ENCODE measurements at places on chromosomes 13 and 19. TPM values are rescaled to one million over a fixed set of nuclear protein-coding genes. Genes with fewer than 3 reads are reported as not detected.

- no peak for DNase-seq
Measured at GRCh38 chr19:16207063-16207462, 9.4 kb downstream of the AP1M1 start.

Gene SLC10A2
- total RNA-seq = not detected

- no peak for DNase-seq
Measured at GRCh38 chr13:36158611-36159010, 27.4 kb upstream of the DCLK1 start.

DNA sequence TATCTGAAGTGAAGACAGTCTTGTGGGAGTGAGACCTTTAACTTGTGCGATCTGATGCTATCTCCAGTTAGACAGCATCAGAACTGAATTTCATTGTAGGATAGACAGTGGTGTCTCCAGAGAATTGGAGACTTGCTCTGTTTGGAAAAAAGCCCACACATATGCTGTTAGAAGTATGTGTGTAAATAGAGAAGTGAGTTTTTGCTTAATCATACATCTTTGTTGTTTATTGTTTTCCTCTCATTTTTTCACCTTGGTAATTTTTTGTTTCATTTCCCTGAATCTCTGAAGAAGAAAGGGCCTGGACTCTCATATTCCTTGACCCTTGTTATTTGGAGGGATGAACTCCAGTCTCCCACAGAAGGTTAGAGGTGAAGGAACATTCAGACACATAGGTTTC is 21.8 kb downstream of the FPR3 start:
- DNase-seq = no peak

GRCh38 chr13:32179708-32180107 is 135.5 kb downstream of the ZAR1L start:
- DNase-seq = no peak

DNA sequence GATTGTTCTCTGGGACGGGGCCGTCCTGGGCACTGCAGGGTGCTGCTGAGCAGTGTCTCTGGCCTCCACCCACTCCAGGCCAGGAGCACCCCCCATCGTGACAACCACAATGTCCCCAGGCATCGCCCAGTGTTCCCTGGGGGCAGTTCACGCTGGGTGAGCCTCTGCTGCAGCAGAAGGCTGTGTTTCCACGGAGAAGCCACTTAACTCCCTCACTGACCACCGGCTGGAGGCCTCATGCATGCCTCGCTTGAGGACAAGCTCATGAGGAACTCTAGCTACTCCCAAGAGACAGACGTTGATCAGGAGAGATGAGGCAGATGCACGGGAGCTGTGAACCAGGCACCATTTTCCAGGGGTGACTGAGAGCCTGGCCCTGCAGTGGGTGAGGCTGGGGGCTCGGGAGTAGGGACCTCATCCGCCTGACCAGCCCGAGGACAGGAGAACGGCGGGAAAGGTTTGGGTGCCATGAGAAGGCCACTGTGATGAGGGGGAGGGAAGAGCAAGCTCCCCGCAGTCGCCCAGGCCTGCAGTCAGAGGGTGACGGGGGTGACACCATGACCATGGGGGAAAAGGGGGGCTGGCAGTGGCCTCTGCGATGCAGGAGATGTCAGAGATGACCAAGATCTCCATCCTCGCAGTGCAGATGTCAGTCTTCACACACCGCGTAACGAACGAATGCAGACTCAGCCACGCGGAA is 5.1 kb downstream of the SLC39A3 start:
- no peak for DNase-seq

DNA sequence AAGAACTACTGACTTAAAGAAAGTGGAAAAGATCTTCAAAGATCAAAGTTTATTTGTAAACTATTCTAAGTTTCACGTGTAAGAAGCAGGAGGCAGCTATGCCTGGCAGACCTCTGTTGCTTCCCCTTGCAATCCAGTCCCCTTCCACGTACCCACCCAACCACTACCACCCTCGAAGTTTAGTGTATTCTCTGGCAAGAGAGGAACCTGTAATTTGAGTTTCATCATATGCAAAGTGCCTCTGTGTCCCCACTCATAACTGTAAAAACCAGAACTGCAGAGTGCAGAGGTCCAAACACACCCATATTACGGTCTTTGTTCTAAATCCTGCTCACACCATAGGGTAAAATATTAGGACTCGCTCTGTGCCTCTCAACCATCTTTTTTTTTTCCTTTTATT is 75.8 kb upstream of the FRY start:
- DNase-seq = no peak

DNA sequence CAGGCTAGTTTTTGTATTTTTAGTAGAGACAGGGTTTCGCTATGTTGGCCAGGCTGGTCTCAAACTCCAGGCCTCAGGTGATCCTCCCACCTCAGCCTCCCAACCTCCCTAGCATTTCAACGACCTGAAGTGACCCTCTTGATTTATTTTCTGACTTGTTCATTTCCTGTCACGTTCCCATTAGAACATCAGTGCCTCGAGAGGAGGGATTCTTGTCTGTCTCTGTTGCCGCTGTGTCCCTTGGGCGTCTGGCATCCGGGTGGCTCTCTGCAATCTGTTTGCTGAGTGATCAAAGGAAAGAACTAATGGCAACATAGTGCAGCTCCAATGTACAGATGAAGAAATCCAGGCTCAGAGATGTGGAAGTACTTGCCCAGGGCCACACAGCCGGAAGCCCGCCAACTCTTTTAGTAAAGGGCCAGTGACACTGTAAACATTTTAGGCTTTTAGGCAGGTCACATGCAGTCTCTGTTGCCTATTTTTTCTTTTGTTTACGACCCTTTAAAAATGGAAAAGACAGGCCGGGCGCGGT is 47.5 kb downstream of the NFIC start:
- DNase-seq = no peak

DNA sequence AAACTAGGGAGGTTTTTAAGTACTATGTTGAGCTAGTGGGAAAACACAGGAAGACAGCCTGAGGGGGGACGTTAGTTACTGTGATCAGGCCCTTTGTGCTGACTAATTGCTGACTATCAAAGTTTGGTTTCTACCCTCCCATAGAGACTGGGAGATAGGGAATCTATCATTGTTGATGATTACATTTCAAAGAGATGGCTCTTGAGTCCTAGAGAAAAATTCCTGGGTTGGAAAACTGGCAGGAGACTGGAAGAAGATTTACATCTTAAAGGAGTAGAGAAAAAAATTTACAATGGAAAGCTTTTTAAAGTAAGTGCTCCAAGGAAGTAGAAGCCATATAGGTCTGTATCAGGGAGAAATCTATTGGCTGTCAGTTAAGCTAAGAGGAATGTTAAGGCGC is 522.0 kb upstream of the KLHL1 start:
- DNase-seq = no peak

DNA sequence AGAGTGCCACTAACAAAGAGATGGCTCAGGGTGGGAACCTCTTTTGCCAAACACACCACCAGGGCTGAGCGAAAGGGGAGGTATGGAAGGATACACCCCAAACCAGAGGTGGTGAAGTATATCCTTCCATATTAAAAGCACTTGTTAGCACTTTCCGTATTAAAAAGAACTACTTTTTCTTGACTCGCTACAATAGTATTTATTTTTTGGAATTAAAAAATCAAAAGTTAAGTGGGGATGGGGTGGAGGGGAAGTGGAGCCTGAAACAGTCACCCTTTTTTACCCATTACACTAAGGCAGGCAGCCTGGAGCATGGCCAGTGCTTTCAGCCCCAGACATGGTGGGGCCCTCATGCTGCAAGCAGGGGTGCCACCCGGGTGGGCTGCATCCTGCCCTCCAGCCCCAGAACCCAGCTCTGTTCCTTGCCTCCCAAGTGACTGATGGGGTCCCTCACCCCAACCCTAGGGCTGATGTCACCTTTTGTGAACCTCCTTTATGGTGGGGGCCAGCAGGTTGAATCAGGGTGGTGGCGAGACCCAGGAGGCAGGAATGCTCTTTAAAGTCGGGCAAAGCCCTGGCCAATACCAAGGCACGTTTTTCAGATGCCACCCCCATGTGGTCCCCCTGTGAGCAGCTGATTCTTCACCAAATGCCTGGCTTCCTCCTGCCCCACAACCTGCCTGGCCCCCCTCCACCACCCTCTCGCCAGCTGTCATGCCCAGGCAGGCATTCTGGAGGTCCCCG is 31.0 kb downstream of the LYL1 start:
- DNase-seq = no peak

Gene PRTN3
- total RNA-seq = not detected

DNA sequence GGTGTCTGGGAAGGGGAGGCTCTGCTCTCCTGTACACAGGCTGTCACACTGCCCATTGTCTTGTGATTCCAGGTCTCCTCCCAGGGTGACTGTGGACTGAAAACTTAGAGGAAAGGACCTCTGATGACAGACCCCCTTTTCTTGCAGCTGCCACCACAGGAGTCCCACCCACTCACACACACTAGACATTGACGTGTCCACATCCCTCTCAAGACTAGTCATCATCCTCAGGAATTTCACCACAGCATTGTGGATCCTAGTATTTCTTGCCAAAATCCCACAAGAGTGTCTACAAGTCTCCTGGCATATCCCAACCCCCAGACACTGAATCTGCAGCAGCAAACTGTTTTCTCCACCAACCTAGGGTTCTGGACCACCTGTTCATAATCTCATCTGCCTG is 5.3 kb downstream of the ZNF85 start:
- DNase-seq = no peak

DNA sequence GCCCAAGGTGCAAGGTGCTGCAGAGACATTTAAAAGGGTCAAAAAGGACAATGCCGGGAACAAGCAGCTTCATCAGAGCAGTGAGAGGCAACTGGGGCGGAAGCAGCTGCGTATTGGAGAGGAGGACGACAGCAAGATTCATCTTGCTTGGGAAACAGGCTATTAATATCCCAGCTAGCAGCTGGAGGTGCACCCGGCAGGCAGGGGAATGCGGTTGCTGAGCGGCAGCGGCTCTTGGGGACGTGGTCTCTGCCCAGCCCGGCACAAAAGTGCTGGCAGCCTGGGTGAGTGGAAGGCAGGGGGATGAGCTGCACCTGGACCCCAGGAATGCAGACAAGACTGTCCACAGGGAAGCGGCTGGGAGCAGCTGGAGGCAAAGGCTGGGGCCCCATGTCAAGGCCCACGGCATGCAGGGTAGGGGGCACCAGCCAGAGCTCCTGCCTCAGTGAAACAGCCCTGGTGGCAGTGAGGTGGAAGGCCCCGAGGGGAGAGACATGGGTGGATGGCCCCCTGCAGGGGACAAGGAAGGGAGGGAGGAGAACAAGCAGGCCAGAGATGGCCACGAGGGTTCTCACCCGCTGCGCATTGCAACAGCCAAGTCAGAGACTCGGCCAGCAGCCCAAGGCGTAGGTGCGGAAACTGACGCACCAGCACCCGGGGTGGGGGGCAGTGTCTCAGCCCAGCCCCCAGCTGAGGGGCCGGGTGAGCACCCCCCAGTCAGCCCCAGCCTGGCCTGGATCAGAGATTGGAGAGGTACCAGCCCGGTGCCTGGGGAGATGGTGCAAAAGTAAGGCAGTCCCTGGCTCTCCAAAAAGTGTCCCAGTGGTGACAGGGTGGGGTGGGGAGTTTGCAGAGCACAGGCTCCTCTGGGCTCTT is 34.4 kb downstream of the PEPD start:
- DNase-seq = no peak

Gene FCGBP
- total RNA-seq = 230 TPM

DNA sequence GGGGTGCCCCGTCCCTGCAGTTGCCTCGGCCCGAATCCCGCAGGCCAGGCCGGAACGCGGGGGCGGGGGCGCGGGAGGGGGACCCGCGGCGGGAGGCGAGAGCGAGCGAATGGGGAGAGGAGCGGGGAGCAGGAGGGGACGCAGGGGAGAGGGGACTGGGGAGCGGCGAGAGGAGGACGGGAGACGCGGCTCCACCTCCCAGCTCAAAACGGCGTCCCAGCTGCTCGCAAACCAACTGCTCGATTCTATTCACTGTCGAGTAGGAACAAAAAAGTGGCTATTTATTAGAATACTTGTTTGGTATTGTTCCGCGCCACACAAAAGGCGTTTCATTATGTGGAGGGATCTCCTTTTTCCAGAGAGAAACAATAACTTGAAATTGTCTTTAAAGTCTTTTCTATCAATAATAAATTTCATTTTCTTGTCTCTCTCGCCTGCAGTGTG is 10.6 kb upstream of the SOX1 start:
- DNase-seq = no peak

Gene CABP5
- total RNA-seq = not detected

Gene TMEM150B
- not detected for total RNA-seq

DNA sequence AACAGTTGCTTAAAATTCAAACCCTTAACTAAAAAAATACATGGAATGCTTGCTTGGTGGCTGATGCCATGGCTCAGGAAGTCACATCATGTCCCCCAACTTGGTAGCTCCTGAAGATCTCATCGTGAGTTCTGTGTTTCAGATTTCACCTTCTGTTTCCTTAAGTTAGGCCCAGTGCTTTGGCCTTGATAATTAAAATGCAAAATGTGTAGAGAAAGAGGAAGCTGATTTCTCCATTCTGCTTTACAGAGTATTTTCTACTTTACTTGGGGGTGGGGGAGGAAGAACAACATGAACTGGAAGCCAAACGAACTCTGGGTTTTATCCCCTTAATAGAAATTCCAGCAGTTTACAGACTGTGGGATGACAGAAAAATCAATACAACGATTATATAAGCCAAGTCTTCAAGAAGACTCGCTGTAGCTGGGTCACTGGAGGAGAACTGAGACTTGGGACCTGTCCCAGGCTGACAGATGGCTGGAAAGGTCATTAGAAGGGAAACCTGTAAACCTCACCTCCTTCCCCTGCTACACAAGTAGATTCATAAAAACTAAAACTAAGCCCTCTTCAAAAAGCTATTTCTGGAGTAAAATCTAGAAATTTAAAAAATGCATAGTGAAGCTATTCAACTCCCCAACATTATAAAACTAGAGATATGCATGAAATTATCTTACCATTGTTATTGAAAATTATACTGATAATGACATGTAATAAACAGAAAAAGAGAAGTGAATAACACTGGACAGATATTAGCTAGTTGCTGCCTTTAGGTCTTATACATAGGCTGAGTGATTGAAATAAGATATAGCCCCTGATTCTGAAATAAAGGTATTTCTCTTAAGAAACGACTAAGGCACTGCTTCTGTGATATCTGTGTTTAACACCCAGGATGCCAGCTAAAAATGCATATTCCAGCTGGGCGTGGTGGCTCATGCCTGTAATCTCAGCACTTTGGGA is 22.1 kb upstream of the GGACT start:
- no peak for DNase-seq

DNA sequence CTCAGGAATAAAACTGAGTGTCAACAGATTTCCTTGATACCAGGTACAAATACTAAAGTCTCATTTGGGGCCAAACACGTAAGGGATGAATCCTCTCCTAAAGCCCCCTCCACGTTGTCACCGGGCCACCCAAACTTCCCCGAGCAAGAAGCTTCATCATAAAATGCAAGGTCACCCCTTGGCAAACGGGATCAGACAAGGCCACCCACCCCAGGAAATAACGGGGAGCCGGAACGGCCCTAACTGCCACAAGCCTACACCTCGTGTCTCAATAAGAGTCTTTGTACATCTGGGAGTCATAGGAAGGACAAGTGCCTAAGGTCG is 717 bp downstream of the EEF2 start:
- no peak for DNase-seq

GRCh38 chr19:1765232-1765903 is 12.1 kb downstream of the ONECUT3 start:
- no peak for DNase-seq
